Fibroblast of skin of left quadriceps (primary cell): ENCODE measurements at places on chromosomes 3 and 15.
A peak's percentile ranks its signal among the peaks of the same experiment; 100 is the strongest.

DNA sequence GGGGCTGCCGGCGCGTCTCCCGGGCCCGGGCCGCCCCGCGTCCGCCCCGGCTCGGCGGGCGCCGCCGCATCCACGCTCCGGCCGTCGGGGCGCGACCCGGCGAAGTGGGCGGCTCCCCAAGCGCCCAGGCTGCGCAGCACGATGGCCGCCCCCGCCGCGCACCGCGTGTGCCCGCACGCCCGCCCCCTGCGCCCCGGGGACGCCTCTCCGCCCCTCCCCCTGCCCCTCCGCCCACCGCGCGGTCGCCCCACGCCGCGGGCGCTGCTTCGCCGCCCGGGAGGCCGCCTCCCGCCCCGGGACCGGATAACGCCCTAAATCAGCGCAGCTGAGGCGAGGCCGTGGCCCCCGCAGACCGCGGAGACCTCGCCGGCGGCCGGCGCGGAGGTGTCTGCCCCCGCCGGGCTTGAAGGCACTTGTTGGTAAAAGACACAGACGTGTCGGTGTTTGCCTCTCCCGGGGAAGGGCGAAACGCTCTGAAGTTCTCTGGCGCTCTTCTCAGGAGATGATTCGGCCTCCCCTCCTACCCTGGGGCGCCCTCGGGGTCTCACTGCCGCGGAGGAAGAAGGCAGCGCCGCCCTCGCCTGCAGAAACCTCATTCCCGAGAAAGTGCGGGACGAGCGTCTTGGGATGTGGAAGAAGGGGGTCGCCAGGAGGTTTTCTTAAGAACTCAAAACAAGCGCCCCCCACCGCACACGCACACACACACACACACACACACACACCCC, at the start of gene BNC1:
Gene BNC1 (minus strand): TSS at position 106 of the 725 bp plus-strand sequence. CDS start 36 bp downstream, at position 70.
- DNase-seq: no peak

GRCh38 chr3:78855190-78855589, 912.6 kb downstream of the ROBO1 start:
- DNase-seq: no peak

DNA sequence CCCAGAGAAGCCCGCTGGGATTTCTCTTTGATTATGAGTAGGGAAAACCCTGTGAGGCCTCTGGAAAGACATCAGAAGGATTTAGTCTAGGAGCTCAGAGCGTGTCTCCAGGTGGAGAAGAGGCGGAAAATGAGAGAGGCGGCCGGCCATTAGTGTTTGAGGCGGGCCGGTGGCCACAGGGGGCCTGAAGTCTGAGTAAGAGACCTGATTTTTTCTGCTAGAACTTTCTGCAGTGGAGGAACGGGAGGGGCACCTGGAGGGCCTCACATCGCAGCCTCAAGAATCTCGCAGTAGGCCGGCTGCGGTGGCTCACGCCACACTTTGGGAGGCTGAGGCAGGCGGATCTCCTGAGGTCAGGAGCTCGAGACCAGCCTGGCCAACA, 28.5 kb downstream of the KLHDC8B start:
- no peak for DNase-seq

- no peak for DNase-seq
These were observed 2.2 kb downstream of the FOXB1 start for GRCh38 chr15:60006203-60006862.

GRCh38 chr3:123084192-123084591, 17.4 kb downstream of the PDIA5 start:
- no peak for DNase-seq

- no peak for DNase-seq
These were observed 21.7 kb downstream of the XXYLT1 start for GRCh38 chr3:195249057-195249770.

DNA sequence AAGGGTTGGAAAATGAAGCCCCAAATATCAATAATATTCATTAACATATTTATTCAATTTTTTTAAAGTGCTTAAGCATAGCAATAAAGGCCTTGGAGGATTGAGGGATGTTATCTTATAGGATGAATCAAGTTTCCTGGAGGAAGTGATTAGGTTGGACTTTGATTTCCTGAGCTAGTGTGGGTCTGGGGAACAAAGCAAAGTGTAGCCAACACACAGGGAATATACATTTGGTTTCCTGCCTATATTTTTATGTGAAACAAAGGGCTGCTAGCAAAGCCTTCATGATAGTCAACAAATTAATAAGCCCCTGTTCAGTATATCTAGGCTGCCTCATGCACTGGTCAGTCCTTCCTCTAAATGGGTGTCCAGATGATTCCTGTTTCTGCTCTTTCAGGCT, 261.1 kb upstream of the IL12A start:
- DNase-seq: no peak

DNA sequence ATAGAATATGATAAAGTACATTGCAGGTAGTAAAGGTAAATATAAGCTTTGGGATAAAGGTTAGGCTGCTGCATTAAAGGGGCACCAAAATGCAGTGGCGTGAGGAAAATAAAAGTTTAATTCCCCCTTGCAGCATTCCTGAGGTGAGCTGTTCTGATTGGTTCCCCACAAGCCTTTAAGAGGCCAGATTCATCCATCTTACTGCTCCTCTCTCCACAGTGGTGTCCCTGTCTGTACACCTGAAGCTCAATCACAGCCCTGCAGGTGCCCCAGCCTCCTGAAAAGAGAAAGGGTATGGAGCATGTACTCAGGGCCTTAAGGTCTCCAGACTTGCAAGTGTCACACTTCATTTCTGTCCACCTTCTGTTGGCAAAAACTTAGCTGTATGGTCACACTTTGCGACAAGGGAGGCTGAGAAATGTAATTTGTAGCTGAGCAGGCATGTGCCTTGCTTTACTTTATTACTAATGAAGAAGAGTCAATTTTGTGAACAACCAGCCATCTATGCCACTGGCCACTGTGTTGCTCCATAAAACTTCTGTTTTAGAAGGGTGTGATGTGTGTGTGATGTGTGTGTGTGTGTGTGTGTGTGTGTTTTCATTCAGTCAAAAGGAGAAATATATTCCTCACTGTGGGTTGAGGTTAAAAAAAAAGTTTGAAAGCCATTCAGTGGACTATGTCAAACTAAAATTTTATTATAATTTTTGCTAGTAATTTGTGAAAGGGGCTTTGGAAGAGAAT, 12.8 kb downstream of the LACTB start:
- no peak for DNase-seq

DNA sequence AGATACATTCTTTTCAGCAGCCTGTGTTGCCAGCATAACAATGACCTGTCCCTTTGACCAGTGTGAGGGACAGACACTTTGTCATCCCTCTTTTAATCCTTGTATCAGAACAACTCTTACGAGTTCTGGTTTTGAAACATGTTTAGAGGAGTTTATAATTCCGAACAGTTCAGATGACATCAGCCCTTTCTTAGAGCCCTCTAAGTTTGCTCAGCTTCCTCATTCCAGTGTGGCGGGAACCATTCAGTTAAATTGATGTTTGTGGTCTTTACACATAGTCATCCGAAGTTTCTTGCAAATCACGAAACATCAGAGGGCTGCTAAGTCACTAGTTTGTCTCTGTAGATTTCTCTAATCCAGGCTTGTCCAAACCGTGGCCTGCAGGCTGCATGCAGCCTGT, 102.5 kb downstream of the AKAP13 start:
- DNase-seq: peak; percentile 74

DNA sequence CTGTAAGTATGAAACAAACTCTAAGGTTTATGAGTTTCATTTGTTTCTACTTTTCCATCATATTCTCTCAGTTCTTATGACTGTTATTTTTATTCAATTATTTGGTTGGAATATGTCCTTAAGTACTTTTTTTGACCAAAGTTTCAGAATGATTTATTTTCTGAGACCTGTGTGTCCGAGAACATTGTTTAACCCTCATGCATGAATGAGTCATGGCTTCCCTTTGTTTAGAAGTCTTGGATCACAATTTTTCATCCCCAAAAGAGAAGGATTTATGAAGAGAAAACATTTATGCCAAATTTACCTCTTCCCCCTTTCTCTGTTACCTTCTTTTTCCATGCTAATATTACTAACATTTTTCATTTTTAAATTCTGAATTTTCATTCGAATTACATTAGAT, 518.0 kb upstream of the NR2F2 start:
- DNase-seq: no peak

- DNase-seq: no peak
These were observed 25.4 kb upstream of the CHMP2B start for GRCh38 chr3:87201727-87202126.

GRCh38 chr3:195101001-195101583, 169.9 kb downstream of the XXYLT1 start:
- peak; percentile 76 for DNase-seq

- peak; percentile 71 for DNase-seq
These were observed 105.5 kb downstream of the IQSEC1 start for GRCh38 chr3:12967606-12968351.

- DNase-seq: no peak
These were observed 37.6 kb downstream of the VIPR1 start for GRCh38 chr3:42539871-42540714.

GRCh38 chr3:36823806-36824205, 59.5 kb upstream of the DCLK3 start:
- no peak for DNase-seq

DNA sequence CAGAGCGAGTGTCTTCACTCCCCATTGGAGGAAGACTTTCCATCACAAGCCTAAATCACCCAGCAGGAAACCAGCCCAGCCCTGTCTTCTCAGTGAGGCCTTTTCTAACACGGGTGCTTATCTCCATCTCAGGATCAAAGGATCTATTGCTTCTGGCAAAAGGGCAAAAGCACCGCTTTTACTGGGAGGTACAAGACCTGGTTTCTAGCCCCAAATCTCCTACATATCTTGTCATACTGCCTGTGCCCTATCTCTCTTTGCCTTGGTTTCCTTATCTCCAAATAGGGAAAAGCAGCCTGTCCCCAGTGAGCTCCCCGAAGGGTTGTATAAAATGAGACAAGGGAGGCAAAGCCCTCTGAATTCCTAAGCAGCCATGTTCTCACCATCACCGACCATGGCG, 5.2 kb downstream of the GLB1 start:
- DNase-seq: no peak

GRCh38 chr3:148433665-148434064, 264.0 kb upstream of the AGTR1 start:
- DNase-seq: no peak

- DNase-seq: no peak
These were observed 111.6 kb downstream of the AQP9 start for GRCh38 chr15:58249646-58250312.

DNA sequence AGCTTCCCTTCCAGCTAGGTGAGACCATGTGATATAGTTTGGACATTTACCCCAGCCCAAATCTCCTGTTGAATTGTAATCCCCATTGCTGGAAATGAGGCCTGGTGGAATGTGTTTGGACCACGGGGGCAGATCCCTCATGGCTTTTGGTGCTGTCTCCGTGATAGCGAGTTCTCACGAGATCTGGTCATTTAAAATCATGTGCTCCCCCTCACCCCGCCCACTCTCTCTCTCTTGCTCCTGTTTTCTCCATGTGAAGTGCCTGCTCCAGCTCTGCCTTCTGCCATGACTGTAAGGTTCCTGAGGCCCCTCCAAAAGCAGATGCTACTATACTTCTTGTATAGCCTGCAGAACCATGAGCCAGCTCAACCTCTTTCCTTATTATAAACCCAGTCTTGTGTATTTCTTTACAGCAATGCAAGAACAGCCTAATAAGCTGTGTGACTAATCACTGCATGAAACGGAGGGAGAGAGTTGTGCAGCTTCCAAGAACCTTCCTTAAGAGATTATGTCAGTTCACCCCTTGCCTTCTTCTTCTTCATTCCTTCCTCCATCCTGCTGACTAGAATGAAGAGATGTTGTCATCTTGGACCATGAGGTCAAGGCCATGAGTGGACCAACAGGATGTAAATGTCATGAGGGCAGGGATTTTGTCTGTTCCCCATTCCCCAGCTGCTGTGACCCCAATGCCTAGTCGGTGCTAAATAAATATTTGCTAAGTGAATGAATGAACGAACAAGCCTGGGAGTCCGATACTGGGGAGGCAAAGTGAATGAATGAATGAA, 91.0 kb downstream of the CPN2 start:
- no peak for DNase-seq

DNA sequence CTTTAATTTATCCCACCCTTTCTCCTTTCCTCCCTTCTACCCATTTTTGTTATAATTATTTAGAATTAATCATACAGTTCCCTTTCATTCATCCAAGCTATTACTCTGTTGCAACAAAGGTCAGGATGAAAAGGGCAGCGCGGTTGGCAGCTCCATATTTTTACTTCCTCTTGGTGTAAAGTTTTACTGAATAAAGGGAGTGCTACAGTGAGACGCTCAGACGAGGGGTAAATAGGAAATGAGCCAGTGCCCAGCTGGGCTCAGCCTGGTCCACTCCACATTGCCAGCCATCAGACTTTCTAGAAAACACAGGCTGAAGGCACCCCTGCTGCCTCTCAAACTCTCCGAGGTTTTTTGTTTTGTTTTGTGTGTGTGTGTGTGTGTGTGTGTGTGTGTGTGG, 21.9 kb upstream of the ZBTB38 start:
- no peak for DNase-seq

GRCh38 chr3:41304593-41304992, 105.3 kb downstream of the CTNNB1 start:
- no peak for DNase-seq

DNA sequence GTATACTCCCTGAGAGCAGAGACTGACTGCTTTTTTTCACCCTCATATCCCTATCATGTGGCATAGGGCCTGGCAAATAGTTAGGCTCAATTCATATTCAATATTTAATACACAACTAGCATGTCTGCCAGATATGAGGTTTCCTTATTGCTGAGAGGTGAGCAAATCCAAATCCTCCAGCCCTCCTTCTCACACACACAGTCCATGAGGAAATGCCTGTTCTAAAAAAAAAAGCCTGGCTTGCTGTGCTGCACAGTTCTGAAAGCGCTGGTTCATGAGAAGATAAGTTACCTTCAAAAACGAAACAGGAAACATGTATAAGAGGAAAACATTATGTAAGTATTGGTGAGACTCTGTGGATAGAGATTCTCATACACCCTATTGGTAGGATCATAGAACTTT, 15.5 kb upstream of the ACAP2 start:
- no peak for DNase-seq
